ELR (cell line): ENCODE measurements at places on chromosomes 3 and 15.

DNA sequence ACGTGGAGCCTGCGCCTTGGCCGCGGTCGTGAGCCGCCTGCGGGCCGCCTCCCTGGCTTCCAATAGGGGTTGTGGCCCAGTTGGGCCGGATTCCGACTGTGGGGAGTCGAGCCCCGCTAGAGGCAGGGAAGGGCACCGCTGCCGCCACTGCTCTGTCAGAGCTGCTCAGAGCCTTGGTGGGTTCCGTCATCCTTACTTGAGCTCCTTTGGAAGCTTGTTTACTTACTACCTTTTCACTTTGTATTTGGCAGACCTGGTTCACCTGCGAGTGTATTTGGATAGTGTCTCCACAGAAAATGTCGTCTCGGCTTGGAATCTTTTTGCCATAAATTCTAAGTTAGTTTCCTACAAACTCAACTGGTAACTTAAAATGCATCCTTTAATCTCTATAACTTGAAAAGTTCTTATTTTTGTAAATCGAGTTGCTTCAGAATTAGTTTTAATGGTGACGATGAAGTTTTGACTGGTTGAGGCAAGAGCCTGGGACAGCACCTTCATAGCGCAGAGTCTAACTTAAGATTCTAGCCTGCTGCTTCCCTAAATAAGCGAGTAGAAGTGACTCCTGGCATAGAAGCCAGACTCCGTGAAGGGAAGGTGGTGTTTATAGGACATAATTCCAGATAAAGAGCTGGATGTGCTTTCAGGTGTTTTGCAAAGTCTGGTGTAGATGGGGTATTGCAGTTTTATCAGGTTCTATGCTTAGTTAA, 800 bp downstream of the DAG1 start:
- peak; percentile 34 for DNase-seq

DNA sequence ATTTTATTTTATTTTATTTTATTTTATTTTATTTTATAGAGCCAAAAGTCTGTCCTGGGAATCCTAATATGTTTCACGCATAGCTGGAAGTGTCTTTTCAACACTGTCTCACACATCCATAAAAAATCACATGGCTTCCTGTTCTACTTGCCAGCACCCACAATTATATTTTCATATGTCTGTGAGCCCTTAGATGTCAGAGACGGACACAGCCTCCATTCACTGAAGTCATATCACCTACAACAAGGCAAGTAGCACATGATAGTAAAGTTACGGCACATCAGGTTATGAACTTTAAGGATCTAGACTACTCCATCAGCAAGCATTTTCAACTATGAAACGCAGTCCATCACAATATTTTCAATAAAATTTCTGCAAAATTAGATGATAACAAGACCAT, 168.4 kb downstream of the ZIC4 start:
- DNase-seq = no peak

DNA sequence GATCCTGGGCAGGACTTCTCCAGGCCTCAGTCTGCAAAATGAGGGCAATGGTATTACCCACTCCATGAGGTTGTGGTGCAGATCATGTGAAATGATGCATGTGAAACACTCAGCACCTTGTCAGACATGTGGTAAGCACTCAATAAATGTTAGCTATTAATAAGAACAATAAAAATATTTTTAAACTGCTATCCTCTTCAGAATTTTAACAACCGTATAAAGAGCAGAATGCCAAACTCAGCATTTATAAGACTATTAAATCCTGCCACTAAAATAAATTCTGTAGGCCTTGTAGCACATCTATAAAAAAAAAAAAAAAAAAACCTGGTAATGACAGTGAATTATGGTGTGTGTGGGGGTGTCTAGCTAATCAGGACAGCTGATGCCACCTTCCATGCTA, 213.9 kb upstream of the UMPS start:
- no peak for DNase-seq

GRCh38 chr15:100703032-100703578, 100.7 kb downstream of the ASB7 start:
- DNase-seq = peak; percentile 87

GRCh38 chr3:144394032-144394431, 422.4 kb downstream of the DIPK2A start:
- DNase-seq = peak; percentile 28

- DNase-seq = no peak
Observed at GRCh38 chr15:96043591-96044171, 286.8 kb upstream of the NR2F2 start.

- DNase-seq = no peak
Observed at GRCh38 chr3:146020969-146021368, 140.0 kb downstream of the PLOD2 start.

DNA sequence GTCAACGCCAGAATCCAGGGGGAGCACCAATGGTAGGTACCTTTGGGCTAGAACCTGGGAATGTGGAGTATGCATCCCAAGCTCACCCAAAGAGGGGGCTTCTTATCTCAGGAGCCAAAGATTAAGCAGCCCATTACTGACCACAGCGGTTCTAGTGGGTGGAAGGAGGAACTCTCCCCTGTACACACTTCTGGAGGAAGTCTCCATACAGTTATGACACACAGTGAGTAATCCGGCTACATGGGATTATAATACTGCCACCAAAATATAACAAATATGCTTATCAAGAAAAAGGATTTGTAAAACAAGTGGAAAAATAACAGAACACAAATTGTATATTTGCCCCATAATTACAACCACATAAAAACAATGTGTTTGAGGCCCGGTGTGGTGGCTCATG, 8.4 kb downstream of the MYO1E start:
- peak; percentile 77 for DNase-seq

- no peak for DNase-seq
Observed at GRCh38 chr3:52218454-52218853, 7.0 kb downstream of the TLR9 start.

DNA sequence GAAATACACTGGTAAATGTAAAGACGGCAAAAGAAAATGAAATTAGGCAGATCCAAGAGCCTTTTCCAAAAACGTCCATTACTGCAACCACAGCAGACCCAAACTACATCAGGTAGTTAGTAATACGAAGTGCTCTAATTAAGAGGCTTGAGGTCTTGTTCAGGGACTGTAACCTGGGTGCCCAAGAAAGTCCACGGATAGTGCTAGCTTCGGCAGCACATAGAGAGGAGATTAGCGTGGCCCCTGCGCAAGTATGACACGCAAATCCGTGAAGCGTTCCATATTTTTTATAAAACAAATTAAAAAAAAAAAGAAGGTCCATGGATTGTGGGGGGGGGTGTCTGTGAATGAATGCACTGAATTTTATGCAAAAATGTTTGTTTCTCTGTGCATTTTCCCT, 1.4 kb downstream of the COPB2 start:
- no peak for DNase-seq

GRCh38 chr15:88707771-88708654, 69.2 kb downstream of the ISG20 start:
- peak; percentile 43 for DNase-seq

DNA sequence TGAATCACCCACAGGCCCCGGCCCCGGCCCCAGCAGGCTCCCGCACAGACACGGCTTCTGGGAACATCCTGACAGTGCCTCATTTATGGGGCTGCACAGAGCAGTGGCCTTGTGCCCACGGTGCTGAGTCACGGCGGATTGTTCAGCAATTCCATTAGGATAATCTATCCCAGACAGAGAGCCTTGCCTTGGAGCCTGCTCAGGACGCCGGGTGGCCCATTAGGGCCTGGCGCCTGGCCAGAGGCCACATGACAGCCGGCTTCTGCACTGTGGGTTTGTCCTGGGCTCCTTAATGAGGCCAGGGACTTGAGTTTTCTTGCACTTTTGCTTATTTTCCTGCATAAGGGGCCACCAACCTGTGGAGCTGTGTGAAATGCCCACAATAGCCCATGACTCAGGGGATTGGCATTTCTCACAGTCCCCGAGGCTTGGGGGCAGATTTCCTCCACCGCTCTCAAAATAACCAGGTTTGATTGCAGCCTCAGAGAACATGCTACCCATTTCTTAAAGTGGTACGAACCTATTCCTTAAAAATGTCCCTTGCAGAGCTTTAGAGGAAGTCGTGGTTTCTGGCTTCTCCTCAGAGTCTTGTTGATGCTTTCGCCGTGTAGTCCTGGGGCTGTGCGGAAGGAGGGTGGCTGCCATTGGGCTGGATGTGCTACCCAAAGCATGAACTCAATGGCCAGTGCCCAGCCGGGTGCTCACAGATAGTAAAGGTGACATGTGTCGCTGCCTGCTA, 19.0 kb downstream of the SYNM start:
- DNase-seq = peak; percentile 93

GRCh38 chr3:25306705-25307104, 121.4 kb upstream of the RARB start:
- DNase-seq = no peak

DNA sequence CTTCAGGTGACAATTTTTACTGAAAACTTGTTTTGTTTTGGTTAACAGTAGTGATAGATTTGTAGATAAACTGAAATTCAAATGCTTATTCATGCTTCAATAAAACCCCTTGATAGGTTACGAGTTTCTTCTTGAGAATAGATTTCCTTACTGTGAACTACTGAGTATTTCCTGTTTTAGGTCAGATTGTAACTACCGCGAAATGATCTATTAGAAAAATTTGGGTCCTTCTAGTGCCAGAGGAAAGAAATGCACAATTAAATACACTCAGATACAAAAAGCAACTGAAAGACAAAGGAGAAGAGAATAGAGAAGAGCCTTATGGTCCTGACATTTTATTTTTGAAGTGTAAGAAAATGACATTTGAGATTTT, 251.7 kb upstream of the TBL1XR1 start:
- no peak for DNase-seq
